ENCODE measurements at places on chromosomes 1 and 21.

GRCh38 chr1:198776602-198777029 is 137.8 kb downstream of the PTPRC start:
- DNase-seq: no peak

GRCh38 chr21:34887105-34887442 is 162.0 kb downstream of the RUNX1 start:
- no peak for DNase-seq

DNA sequence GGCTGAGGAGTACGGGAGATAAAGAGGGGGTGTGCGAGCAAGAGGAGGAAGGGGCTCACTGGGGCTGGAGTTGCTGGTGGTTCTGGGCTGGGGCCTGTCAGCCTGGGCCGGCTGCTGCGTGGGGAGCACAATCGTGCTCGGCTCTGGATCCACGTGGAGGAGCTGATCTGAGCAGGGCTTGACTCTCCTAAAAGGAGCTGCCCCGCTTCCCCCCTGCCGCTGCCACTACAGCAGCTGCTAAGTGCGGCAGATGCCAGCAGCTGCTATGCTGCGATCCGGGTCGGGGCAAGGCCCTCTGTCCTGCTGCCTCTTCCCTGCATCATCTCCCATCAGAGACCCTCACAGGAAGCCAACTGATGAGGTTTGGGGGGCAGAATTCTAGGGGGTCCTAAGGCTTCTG is 165.9 kb downstream of the PCBP3 start:
- DNase-seq: no peak

- no peak for DNase-seq
Measured at GRCh38 chr1:38915352-38915948, 26.2 kb downstream of the RHBDL2 start.

GRCh38 chr1:203556047-203556851 is 62.3 kb downstream of the OPTC start:
- DNase-seq: no peak

GRCh38 chr1:228555074-228555994 is 68.2 kb downstream of the RNF187 start:
- no peak for DNase-seq

DNA sequence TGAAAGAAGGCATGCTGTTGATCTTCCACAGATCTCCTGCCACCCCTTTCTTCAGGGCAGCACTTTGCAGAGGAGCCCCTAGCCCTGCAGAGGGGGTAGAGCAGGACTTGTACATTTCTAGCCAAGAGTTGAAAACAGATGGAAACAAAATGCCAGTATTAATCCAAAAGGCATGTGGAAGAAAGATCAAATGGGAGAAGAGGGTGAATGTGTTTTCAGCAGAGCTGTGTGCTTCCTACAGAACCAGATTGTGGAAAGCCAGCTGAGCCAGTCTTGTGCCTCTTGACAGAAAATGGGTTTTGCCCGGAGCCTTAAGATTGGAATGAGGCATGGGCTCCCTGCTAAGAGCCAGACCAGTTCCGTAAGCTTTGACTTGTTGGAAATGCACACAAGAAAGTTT is 105.2 kb upstream of the TSPAN2 start:
- no peak for DNase-seq

GRCh38 chr1:119286587-119287181 is 81.9 kb upstream of the HAO2 start:
- no peak for DNase-seq

DNA sequence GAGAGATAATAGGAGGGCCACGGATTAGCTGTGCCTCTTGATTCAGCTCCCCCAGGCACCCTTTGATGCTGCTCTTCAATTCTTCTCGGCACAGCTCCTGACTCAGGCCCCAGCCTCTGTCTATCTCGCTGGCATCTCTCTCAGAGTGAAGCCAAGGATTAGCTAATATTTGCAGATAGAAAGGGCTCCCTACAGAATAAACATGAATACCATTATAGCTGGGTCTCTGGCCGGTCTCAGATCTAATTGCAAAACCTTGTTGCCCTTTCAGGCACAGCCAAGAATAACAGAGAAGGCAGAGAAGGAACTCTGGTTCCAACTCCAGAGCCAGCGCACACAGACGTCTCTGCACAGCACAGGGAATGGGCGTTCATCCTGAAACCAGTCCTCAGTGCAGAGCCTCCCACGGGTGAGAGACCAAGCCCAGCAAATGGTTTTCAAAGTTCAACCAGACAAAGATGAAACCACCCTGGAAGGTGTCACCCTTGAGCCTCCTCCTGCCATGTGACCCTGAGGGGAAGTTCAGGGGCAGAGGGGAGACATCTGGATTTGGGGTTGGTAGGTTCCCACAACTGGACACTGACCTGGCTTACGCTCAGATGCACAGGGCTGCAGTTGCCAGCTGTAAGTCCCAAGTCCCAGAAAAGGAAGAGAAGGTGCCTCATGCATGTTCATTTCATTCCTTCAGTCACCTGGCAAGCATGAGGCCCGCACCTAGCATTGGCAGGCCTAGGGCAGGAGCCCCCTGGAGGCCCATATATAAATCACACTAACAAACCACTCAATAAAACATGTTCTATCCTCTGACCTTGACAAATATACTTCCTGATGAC is 394.0 kb downstream of the NPHP4 start:
- DNase-seq: no peak

DNA sequence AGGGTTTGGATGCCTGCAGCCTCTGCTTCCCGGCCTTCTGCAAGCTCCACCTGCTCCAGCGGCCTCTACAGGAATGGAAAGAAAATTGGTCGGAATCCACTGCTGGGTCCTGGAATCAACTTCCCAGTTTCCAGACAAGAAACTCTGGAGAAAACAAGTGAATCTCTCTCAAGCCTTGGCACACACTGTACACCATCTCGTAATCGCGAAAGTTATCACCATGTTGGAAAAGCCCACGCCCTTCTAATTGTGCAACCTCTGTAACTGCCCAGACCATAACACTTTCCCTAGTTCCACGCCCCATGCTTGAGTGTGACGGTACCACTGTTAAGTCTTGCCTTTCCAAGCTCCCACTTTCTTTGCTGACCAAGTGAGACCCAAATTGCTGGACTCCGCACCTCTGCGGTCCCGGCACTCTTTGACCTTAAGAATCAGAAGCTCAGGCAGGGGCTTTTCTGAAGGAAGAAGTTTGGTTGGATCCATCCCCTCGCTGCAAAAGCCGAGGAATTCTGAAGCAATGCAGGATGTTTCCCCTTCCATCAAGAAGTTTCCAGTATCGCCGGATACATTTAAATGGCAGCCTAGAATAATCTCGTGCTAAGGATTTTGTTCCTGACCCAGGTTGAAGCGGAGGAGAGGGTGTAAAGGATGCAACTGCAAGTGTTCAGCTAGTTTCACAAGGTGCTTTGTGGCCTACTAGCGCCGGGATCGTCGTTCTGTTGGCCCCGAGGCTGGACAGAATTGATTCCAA is 6.2 kb downstream of the NR5A2 start:
- no peak for DNase-seq

- peak; percentile 38 for DNase-seq
Measured at GRCh38 chr1:54944610-54945392, 35.6 kb upstream of the TMEM61 start.

GRCh38 chr1:161913482-161914140 is 110.1 kb downstream of the OLFML2B start:
- no peak for DNase-seq

- DNase-seq: no peak
Measured at GRCh38 chr21:42545317-42545716, 31.7 kb downstream of the SLC37A1 start.

DNA sequence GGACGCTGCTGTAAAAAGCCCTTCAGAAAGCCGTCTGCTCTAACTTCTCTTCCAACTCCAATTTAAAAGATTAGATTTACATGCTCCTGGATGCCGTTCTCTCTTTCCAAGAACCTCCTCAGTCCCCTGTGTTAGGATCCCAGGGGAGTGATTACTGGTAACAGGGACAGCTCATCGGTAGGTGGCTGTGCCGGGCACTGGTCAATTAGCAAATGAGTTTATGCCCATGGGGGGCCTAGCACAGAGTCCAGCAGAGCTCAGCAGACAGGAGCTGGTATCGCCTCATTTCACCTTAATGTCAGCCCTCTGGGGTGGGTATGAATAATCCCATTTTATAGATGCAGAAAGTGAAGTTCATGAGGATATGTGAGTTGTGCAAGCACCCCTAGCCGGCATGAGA is 191.9 kb downstream of the GRIK3 start:
- no peak for DNase-seq

- no peak for DNase-seq
Measured at GRCh38 chr1:149934356-149934755, 2.3 kb downstream of the MTMR11 start.

DNA sequence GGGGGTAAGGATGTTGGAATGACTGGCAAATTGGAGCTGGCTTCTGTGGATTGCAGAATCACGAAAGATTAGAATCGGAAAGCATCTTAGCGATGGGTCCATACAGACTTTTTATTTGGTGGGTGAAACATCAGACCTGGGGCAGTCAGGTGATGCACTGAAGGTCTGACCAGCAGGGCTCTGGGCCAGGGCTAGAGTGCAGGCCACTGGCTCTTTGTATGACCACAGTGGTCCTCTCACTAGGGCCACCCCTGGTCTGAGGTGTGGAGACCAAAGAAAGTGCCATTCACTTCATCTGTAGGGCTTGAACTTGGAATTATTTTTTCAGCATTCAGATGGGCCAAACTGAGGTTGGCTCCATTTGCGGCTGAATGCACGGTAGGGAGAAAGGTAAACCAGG is 306.4 kb downstream of the RPS6KC1 start:
- no peak for DNase-seq

DNA sequence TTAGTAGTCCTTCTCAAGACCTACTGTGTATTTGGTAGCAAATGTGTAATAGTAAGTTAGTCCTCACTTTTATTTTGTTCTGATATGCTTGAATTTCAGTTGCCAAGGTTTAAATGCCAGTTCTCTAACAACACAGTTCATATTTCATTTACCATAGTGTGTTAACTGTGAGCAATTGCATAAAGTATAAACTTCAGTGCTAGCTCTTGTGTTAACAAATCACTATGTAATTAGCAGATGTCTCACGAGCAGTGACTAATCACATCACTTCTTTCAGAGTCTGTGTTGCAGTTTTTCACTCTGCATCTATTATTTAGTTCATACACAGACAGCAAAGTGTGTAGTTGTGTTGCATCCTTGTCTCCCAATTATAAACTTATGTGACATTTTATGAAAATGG is 47.8 kb downstream of the ZMYM4 start:
- no peak for DNase-seq

- no peak for DNase-seq
Measured at GRCh38 chr21:15614766-15615165, 115.0 kb upstream of the USP25 start.

- no peak for DNase-seq
Measured at GRCh38 chr1:1809489-1809888, 31.2 kb upstream of the NADK start.

GRCh38 chr1:33086384-33086850 is 5.5 kb downstream of the AZIN2 start:
- DNase-seq: no peak

DNA sequence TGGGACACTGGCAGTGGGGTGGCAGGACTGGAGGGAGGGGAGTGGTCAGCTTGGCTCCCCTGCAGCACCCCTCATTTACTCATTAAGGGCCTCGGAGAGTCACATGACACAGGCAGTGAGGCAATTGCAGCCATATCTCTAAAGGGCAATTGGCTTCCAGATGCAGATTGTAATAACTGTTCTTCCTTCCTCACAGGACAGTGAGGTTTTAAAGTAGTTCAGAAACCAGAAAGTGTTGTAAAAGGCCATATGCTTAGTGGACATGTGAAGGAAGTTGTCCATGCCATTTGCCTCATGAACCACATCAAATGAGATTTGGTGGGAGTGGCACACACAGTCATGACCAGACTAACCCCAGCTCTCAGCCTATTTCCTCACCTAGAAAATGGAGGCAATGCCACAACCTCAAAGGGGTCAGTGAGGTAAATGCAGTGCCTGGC is 11.1 kb downstream of the MTX1 start:
- DNase-seq: no peak

- no peak for DNase-seq
Measured at GRCh38 chr1:230441183-230442029, 15.3 kb upstream of the PGBD5 start.

DNA sequence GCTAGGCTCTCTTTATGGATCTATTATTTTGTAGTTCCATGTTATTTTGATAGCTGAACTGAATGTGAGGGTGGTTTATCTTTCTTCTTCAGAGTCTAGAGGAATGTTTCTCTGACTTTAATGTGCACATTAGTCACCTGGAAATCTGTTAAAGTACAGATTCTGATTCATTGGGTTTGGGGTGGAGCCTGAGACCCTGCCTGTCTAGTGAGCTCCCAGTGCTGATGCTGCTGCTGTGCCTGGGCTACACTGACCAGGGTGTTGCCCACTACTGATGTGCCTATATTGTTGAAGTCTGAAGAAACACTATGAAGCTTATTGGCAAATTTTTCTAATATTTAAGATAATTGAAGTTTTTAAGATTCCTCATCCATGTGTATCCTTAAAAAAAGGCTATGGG is 35.9 kb downstream of the CD46 start:
- DNase-seq: no peak

DNA sequence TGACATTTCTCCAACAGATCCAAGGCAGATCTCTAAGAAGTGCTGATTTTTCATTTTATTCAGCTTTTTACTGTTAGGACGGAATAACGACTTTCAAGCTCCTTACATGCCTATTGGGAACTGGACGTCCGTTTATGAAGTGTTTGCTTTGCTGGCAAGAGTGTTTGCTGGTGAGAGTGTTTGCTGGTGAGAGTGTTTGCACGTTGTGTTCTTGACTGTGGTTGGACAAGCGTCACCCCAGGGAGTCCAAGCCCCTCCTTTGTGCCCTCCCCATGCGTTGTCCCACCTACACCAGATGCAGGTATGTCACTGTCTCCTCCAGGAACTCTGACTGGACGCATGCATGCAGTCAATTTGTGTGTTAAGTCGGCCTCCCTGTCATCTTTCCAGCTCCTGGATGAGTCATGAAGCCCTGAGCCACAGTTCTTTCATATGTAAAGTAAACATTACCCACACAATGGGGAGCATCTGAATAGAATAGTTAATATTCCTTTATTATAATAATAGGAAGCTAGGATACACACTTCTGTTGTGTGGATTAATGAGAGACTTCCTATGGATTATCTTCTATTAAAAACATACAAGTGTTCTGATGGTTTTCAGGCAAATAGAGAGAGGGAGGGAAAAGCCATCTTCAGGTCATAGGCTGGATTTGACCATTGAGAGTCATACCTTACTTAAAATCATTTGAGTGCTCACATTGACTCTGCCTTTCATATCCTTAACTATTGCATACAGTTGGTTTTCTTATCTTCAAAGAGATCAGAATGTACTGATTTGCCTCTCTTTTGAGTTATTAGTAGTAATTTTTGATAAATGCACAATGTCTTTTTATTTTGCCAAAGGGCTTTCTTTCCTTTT is 119.2 kb downstream of the GALNT2 start:
- no peak for DNase-seq
